Activated CD4-positive, alpha-beta memory T cell treated with anti-CD3 and anti-CD28 coated beads for 36 hours (primary cell): ENCODE measurements at places on chromosomes 11 and 22. TPM values are rescaled to one million over a fixed set of nuclear protein-coding genes. Genes with fewer than 3 reads are reported as not detected.

LRRC10B gene
- total RNA-seq, result not detected

CTSC gene
- 66.5 TPM for total RNA-seq

API5 gene
- 154 TPM for total RNA-seq

INS gene
- not detected for total RNA-seq

JAML gene
- 155 TPM for total RNA-seq

GTPBP1 gene
- 95.4 TPM for total RNA-seq

HBG2 gene
- total RNA-seq, result not detected
